ENCODE measurements at places on chromosomes 3 and 15. TPM values are rescaled to one million over a fixed set of nuclear protein-coding genes. Genes with fewer than 3 reads are reported as not detected.

Gene SEMA3B
- 1.4 TPM for total RNA-seq

Gene RFTN1
- total RNA-seq: 0.90 TPM

Gene TMIE
- 1.1 TPM for total RNA-seq

Gene GOLIM4
- 35.4 TPM for total RNA-seq

DNA sequence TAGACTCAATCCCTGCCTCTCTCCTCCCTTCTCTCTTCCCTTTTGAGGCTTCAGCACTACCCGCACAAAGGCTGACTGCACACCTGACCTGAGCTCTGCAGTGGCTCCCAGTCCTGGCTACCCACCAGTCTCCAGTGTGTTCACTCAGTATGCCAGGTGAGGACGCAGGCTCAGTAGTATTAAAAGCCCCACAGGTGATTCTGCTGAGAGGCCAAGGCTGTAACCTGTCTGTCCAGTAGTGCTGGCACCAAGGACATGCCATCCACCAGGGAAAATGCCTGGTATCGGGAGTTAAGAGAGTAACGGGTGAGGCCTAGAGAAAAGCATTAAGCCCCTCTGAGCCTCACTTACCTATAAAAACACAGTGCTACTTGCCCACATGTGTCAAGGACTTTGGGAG lies 20.9 kb downstream of the FYCO1 start:
- no peaks in the 10 kb centered on the region for H3K36me3 ChIP-seq
- no peaks in the 10 kb centered on the region for H3K4me1 ChIP-seq
- no peak overlapping the region for H3K4me3 ChIP-seq
- DNase-seq: no peak
- no peaks in the 10 kb centered on the region for H3K27me3 ChIP-seq

All from Panc1 (cell line).